ENCODE measurements at places on chromosomes 5 and 9. TPM values are rescaled to one million over a fixed set of nuclear protein-coding genes. Genes with fewer than 3 reads are reported as not detected.

Gene SHOC1
- not detected for total RNA-seq

Gene NR4A3
- 0.64 TPM for total RNA-seq

Gene LCN1
- not detected for total RNA-seq

Gene FAM169A
- 16.6 TPM for total RNA-seq

Gene LCN10
- total RNA-seq: 14.8 TPM

Gene OR1Q1
- total RNA-seq: not detected

DNA sequence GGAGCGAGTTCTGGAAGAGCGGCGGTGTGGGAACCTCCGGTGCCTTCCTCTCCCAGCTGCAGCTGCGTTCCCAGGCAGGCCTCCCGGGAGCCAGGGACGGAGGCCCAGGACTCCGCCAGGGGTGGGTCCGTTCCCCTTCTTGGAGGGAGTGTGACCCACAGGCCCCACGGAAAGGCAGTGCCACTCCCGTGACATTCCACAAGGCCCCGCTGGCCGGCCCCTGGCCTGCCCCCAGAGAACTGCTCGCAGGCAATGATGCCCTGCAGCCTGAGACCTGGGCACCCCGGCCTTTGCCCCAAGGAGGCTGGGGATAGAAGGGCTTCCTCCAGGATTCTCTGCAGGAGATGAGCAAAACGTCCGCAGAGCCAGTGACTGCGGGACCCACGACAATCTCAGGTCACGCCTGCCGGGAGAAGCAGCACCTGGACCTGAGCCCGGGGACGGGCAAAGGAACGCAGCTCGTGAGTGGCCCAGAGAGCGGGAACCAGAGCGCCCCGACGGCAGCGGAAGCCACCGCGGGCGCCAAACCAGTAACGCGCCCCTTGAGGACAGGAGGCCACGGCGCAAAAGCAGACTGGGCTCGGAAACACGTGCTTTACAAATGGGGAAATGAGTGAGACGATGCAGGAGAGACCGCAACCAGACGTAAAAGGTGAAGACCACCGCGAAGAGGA lies 9.3 kb downstream of the OBP2B start:
- no peak for DNase-seq

DNA sequence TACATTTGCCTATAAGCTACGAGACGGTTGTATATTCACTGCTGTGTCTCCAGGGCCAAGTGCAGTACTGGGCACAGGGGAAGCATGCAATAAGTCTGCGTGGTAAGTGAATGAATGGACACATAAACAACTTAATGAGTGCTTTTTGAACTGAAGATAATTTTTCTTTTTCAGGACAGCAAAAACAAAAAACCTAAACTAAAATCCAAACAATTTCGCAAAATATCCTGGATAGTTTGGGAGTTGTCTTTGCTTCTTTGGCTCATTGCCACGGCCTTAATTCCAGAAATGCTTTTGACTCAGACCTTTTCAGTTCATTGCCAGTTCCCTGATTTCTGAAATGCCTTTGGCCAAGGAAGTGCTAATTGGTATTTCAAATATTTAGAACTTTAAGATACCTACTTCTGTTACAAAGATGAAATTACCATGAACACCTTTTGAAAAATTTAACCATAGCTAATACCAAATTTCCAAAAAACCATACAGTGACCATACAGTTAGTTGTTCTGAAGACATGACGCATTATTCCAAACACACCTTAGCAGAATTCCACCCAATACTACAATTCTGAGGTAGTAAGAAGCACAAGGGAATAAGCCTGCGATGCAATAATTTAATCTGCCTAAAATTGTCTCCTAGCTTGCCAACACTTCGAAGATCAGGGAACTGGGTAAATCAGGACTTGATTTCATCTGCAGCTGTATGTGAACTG lies 42.8 kb downstream of the TEK start:
- peak; percentile 32 for DNase-seq

DNA sequence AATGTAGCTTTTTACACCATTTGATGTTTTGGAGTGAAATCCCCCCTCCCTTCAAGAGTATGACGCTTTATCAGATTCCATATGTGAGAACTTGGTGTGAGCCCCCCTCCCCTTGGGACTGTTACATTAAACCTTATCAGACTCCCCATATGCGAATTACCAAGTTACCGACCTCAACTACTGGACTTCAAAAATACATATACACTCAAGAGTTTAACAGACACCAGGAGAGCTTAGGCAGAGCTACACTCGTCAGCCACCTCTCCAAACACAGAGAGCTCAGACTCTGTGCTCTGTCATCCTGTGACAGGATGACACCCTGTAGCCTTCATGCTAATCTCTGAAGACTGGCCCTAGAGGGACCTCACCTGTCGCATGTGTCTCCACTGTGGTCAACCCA lies 50.2 kb downstream of the FAM114A2 start:
- DNase-seq: no peak

- no peak for DNase-seq
Measured at GRCh38 chr9:69815313-69815712, 5.3 kb upstream of the CFAP95 start.

GRCh38 chr5:87868792-87869191 lies 399.9 kb downstream of the TMEM161B start:
- DNase-seq: no peak

- DNase-seq: no peak
Measured at GRCh38 chr5:135471726-135472125, 19.6 kb upstream of the TIFAB start.

DNA sequence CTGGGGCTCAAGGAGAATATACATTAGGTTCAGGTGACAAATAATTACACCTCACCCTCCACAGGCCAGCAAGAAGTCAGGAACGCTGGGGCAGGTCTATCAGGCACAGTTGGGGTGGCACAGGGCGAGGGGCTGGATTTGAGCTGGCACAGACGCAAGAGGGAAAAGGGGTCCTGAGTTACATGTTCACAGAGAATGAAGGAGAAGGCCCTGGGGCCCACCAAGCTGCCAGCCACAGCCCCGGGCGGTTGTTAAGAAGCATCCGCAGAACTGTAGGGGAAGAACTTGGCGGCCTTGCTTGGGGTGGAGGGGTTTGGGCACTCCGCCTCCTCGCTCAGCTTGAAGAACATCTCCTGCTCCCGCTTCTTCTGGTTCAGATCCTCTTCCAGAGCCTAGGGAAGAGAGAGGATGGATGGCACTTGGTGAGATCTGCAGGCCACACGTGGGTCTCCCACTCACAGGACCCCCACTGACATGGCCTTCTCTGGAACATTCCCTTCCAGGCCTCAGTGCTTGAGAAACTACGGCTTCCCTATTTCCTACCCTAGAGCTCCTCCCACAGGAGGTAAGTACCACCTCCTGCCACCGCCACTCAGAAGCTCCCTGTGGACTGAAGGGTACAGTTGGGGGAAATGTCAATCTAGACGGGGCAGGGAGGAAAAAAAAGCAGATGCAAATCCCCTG lies 38.3 kb upstream of the FBXW11 start:
- no peak for DNase-seq

DNA sequence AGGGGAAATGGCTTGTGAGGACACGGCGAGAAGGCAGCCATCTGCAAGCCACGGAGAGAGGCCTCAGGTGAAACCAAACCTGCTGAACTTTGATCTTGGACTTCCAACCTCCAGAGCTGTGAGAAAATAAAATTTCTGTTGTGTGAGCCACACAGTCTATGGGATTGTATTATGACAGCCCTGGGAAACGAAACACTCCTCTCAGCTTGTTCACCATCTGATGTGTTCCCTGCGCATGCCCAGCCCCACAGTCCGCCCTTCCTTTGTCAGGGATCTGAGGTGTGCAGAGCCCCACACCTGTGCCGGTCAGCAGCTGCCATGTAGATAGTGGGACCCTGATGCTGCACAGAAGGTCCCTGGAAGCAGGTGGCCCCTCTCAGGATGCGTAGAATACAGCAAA lies 34.1 kb downstream of the PLPP7 start:
- no peak for DNase-seq

DNA sequence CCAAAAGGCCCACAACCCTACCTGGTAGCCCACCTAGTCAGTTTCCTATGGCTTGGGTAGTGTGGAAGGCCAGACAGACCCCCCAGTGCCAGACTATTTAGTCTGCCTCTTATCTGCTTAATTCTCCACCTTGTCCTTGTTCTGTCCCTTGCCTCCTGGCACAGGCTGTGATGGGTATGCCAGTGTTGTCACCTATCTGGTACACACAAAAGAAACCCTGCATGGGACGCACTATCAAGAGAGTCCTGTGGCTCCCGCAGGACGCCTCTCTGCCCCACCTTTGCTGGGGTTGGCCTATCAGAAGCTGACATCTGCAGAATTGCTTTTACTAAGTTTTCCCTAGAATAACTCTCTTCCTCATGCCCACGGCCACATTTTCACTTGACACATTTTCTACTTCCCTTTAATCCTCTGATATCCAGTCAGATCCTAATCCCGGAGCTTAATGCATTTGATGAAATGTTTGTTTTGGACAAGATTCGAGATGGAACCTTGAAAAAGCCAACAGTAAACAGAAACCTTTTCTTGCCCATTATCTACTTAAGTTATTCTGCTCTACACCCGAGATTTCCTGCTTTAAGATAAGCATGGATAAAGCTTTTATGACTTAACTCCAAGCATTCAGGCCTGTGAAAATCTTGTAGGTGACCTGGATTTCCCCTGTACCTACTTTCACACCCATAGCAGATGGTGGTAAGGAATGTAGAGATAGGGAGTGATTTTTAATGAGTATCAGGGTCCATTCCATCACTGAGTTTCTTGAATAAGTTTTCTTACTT lies 468.5 kb downstream of the ZNF608 start:
- no peak for DNase-seq

DNA sequence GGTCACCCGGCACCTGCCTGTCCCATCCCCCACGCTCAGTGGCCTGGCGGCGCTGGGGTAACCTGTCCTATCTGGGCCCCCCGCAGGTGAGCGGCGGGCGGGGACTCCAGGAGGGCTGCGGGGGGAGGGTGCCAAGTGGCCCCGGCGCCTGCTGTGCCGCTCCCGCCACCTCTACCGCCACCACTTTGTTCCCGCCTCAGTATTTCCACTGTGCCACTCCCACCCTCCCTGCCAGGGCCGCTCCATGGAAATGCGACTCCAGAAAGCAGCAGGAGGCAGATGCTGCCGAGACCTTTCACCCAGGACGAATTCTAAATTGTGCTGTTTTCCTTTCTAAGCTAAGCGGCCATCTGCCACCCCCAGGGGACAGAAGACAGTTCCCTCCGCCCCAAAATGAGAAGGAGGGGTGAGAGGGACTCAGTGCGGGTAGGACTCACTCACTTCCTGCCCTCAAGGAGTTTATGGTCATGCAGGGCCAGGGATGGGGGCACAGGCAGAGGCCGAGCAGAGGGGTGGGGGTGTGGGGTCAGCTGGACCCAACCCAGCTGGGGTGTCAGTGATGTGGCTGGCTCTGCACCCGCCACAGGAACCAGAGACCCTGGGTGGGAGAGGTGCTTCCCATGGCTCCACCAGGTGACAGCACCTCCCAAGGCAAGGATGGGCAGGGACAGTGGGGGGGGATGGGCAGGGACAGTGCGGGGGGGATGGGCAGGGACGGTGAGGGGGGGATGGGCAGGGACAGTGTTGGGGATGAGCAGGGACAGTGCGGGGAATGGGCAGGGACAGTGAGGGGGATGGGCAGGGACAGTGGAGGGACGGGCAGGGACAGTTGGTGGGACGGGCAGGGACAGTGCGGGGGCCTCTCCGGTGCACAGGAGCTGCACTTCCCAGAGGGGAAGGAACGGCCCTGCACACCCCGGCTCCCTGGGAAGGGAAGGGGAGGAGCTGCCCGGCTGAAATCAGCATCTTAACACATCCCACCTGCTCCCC lies 17.8 kb downstream of the NOTCH1 start:
- no peak for DNase-seq

DNA sequence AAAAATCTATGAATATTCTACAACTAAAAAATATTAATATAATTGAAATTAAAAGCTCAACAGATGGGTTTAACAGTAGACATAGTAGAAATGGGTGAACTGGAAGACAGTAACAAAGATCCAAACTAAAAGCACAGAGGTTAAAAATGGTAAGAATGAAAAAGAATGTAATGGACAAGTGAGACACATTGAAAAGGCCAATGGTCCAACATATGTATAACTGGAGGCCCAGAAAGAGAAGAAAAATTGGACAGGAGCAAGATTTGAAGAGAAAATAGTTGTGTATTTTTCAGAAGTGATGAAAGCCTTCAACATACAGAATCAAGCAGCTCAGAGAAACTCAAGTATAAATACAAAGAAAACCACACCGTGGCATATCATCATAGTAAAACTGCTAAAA lies 58.6 kb downstream of the PCDHGC5 start:
- no peak for DNase-seq

DNA sequence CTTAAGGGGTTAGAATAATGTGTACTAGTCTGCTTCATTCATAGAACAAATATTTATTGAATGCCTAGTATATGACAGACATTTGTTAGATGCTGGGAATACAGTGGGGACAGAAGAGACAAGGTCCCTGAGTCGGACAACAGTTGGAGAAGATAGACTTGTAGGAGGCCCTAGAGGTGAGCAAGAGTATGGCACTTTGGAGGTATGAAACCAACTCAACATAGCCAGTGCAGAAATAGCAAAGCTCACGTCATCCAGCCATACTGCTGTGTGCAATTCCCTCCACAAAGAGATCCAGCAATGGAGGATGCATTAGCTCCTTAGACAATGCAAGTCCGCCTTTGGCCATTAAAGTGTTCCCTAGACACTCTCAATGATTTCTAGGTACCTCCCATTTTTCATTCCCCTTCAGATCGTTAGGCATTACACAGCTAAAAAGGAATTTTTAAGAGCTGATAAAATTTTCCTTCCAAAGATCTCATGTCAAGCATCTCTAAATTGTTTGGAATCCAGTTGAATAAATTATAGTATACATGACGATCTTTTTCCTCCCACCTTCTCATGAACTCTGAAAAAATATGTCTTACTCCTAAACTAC lies 1949.6 kb upstream of the WWC1 start:
- DNase-seq: no peak

DNA sequence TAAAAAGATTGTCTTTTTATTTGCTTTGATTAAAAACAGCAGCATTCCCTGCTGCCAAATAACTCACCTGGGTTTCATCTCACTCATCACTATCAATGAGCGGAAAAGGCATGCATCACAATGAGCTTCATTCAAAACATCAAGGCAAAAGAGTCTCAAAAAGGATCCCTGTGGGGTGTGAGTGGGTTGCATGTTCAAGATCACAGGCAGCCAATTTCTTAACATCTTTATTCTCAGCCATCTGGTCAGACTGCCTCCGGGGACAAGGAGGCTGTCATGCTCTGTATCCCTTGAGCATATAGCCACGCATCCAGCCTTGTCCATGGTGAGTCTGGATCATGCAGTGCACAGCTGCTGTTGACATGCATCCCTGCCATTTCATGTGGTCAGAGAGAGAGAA lies 117.1 kb downstream of the ICE1 start:
- DNase-seq: no peak

DNA sequence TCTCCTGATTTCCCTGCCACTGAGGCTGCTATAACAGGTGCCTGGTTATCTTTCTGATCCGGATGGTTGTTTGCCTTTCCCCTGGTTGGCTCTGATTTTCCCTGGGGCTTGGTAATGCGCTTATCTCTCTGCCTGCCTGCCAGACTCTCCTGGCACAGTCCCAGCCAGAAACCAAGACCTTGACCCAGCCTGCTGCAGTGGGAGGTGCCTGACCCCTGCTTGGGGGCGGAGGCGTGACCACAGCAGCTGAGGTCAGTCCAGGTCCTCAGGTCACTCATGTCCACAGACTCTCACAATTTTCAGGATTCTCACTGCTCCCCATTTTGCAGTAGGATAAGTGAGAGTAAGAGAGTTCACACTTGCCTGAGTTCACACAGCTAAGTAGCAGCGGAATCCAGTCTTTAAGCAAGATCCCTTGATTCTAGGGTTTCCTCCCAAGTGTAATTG lies 24.4 kb upstream of the SYNPO start:
- no peak for DNase-seq

- DNase-seq: no peak
Measured at GRCh38 chr5:87081511-87082372, 185.9 kb upstream of the RASA1 start.
